Right renal pelvis (tissue), 4 donors: ENCODE measurements at places on chromosomes 2 and 18. TPM values are rescaled to one million over a fixed set of nuclear protein-coding genes. Genes with fewer than 3 reads are reported as not detected.

DNA sequence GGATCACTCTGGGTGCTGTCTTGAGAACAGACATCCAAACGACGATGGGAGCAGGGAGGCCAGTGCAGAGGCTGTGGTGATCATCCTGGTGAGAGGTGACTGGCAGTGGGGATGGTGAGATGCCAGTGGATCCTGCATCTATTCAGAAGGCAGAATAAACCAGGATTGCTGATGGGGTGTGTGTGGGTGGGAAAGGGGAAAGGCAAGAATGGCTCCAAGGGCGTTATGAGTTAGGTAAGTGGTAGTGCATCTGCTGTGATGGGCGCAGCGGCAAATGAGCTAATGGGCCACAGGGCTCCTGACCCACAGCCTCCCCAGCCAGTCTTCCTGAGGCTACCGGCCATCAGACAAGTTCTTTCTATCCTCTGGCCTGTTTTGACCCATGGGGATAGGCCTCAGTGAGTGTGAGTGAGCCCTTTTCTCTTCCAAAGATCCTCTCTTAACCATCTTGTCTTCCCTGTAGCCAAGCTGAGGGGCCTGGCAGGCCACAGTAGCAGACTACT is 29.6 kb downstream of the SERTAD2 start:
- no peak for DNase-seq

- no peak for DNase-seq
Observed at GRCh38 chr2:84858123-84858522, 22.8 kb downstream of the TRABD2A start.

MFSD2B gene
- 4.1 TPM for polyA plus RNA-seq

GRCh38 chr2:236236559-236237452 is 27.4 kb downstream of the ASB18 start:
- DNase-seq, result no peak

TMEM163 gene
- polyA plus RNA-seq, result 2.4 TPM

- no peak for DNase-seq
Observed at GRCh38 chr2:149353421-149353820, 23.0 kb downstream of the LYPD6 start.

DNA sequence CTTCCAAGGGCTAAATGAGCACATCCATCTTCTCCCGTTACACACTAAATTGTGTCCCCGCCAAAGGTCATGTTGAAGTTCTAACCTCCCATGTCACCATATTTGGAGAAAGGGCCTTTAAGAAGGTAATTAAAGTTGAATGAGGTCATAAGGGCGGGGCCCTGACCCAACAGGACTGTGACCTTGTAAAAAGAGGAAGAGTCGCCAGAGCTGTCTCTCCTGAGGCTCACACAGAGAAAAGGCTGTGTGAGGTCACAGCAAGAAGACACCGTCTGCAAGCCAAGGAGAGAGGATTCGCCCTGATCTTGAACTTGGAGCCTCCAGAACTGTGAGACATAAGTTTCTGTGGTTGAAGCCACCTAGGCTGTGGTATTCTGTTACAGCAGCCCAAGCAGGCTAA is 24.1 kb downstream of the TRABD2A start:
- DNase-seq, result no peak

- DNase-seq, result no peak
Observed at GRCh38 chr2:203849010-203849409, 18.6 kb upstream of the CTLA4 start.

GRCh38 chr18:79916128-79916494 is 35.3 kb downstream of the SLC66A2 start:
- DNase-seq, result no peak

KIF1A gene
- polyA plus RNA-seq, result 9.8 TPM

- no peak for DNase-seq
Observed at GRCh38 chr2:105455488-105456003, 56.7 kb upstream of the FHL2 start.

DNA sequence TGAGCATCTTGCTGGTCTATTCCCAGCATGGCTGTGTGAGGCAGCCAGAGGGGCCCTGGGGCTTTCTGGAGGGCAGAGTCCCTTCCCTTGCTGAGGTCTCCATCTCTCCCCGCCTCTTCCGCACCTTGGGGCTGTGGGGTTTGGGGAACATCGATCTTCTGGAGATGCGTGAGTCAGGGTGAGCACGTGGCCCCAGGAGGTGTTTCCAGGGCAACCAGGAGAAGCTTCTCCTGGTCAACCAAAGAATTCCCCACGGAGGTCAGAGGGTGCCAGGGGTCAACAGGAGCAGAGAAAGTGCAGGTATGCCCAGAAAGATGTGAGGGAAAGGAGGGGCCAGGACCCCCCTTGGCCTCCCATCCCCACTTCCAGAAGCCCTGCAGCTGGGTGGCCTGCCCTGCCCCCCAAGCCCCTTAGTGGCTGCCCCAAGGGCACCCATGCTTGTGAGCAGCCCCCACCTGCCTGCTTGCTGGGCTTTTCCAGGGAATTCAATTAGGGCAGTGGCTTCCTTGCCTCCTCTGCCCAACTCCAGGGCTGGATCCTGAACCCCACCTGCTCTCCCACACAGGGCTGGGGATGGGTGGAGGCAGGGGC is 2.8 kb upstream of the PROM2 start:
- no peak for DNase-seq

- no peak for DNase-seq
Observed at GRCh38 chr2:27001950-27002349, 30.8 kb upstream of the TMEM214 start.

DNA sequence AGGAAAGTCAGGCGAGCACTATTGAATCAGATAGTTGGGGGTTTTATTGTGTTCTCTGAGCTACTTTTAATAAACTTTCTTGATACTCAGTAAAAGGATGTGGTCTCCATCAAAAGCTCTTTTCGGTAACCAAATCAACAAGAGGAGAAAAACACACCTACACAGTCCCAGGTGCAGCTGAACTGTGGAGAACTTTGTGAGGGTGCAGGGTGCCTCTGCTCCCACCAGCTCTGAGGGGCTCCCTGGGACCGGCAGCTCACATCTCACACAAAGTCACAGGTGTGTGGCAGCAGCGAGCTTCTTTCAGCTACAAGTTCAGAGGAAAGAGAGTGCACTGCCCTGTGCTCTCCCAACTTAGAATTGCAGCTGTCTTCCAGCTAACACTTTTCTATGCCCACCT is 650.4 kb downstream of the RNF144A start:
- DNase-seq, result no peak

- no peak for DNase-seq
Observed at GRCh38 chr2:182649316-182649715, 66.7 kb upstream of the DNAJC10 start.

GRCh38 chr2:8406271-8406670 is 275.6 kb upstream of the ID2 start:
- no peak for DNase-seq

DNA sequence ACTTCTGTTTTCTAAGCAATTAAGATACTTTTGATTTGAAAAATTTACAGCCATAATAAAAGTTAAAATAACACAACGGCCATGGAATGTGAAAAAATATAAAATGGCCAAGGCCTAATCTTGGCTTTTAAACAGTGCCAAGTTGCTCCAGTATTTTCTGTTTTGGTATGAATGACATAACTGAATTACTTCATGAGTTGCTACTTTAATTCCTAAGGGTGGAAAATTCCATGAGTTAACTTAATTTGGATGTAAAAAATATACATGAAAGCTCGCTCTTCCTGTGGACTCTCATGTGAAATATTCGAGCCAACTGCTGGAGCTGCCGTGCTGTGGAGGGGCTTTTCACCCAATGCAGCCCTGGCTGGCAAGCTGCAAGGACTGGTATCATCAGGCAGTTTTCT is 286.0 kb upstream of the CCDC68 start:
- DNase-seq, result no peak

- DNase-seq, result no peak
Observed at GRCh38 chr18:75131381-75132000, 77.4 kb downstream of the PTGR3 start.

GRCh38 chr2:113167115-113167932 is 6.4 kb upstream of the PSD4 start:
- no peak for DNase-seq

GRCh38 chr2:178829981-178830380 is 22.8 kb upstream of the TTN start:
- DNase-seq, result no peak

DLX1 gene
- 0.61 TPM for polyA plus RNA-seq

- DNase-seq, result no peak
Observed at GRCh38 chr18:41466436-41467160, 488.4 kb upstream of the PIK3C3 start.

- no peak for DNase-seq
Observed at GRCh38 chr2:214830794-214831346, 21.4 kb upstream of the BARD1 start.

GRCh38 chr2:28378679-28379584 is 13.7 kb upstream of the FOSL2 start:
- DNase-seq, result no peak

DNA sequence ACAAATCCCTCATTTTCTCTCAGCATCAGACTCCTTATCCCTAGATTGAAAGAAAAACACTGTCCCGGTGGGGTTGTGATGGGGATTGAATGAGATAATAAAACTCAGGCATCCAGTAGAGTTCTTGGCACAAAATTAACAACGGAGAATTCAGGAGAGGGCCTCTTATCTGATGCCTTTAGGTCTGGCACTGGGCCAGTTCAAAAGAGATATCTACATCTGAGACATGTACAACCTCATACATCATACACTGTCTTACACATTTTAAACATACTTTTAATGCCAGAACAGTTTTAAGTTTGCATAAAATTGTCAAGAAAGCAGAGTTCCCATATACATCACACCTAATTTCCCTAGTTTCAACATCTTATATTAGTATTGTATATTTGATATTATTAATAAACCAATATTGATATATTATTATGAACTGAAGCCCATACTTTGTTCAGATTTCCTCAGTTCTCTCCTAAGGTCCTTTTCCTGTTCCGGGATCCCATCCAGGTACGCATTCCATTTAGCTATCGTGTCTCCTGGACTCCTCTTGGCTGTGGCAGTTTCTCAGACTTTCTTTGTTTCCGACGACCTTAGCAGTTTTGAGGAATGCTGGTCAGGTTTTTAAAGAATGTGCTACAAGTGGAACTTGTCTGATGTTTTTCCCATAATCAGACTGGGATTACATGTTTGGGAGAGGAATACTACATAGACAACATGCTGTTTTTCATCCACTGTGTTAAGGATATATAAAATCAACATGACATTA is 27.8 kb downstream of the NXPH2 start:
- no peak for DNase-seq

- no peak for DNase-seq
Observed at GRCh38 chr2:19189391-19189790, 169.0 kb downstream of the OSR1 start.

DNA sequence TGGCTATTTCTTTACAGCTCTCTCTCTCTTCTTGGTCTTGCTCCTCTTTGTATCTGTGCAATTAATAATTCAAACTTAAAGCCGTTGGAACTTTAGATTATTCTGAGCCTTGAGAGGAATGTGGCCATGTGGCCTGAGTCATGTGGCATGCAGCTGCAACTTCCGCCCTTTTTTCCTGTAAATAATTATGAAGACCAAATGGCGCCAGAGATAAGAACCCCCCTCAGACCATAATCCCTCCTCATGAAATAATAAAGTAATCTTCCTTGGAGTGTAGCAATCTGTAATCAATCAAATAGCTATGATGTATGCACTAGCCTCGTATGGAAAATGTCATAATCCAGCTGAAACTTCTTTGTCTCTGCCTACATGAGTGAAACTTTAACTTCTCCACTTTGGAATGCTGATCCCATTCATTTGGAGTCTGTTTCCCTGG is 13.5 kb upstream of the TWSG1 start:
- DNase-seq, result no peak

POMC gene
- polyA plus RNA-seq, result 8.0 TPM

TTN gene
- polyA plus RNA-seq, result 0.80 TPM

DNA sequence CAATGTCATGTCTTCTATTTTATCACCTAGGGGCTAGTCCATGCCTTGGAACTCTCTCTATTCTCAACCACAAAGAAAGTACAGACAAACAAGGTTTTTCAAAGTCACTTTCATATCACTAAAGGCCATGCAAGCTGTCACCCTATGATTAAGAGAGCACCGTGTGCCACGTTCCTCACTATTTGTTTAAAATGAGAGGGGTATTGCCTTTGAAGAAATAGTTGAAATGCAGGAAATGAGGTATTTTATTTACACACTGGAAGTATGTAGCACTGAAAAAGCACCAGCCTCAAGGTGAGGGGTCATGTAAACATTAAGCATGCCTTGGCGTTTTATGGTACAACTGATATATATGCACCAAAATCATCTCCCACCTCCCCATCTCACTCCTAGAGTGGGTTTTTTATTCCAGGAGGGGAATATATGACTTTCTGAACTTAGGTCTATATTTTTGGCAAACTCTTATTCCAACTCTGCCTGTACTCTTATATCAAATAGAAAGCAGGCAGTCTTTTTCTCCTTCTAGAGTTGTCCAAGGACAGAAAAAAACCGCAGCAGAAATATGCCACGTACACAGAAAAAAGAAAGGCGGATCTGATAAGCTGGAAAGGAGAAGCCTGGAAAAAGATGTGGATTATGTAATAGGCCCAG is 53.5 kb downstream of the VSNL1 start:
- no peak for DNase-seq

DNA sequence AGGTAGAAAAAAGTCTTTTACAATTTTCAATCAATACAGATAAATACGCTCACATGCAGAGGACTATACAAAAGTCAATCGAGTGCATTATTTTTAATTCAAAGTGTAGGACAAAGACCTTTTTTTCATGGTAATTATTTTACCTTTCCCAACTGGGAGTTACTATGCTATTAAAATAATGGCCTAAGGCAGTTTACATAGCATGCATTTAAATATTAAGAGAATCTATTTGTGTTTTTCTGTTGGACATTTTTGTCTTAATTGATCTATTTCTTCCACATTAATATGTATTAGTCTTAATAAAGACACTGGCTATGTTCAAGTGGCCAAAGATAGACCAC is 130.2 kb upstream of the MAP3K20 start:
- DNase-seq, result no peak

GRCh38 chr2:235095569-235095968 is 143.8 kb downstream of the SH3BP4 start:
- no peak for DNase-seq

MC4R gene
- polyA plus RNA-seq, result 0.11 TPM

- no peak for DNase-seq
Observed at GRCh38 chr2:128452024-128452411, 133.3 kb upstream of the HS6ST1 start.

DNA sequence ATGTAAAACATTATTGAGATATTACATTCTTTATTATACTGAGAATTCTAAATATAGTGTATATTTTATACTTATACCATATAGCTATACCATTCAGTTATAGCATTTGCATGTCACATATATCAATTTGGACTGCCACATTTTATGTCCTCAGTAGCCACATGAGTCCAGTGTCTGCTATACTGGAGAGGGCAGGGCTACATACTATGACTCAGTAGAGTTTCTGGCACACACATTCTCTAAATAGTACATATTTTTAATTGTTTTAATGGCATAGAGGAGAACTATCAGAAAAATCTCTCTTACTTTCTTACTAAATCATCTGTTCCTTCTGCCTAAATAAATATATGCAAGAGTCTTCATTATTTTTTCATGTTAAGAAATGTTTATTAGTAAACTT is 55.4 kb upstream of the COL5A2 start:
- DNase-seq, result no peak

GRCh38 chr2:61620244-61621159 is 82.3 kb upstream of the XPO1 start:
- DNase-seq, result no peak

MDH1B gene
- 12.7 TPM for polyA plus RNA-seq

- no peak for DNase-seq
Observed at GRCh38 chr2:212596276-212596675, 57.7 kb upstream of the ERBB4 start.

GRCh38 chr2:170235860-170236679 is 58.1 kb downstream of the MYO3B start:
- DNase-seq, result peak; percentile 20

GRCh38 chr2:199431746-199432213 is 26.0 kb downstream of the SATB2 start:
- no peak for DNase-seq
